ENCODE measurements at places on chromosomes 1 and 21.

GRCh38 chr1:23187637-23188036, 19.0 kb upstream of the LUZP1 start:
- DNase-seq, result no peak

GRCh38 chr1:24639881-24640280, 3.2 kb upstream of the SRRM1 start:
- no peak for DNase-seq

- DNase-seq, result no peak
These were observed 130.0 kb upstream of the ZNF648 start for GRCh38 chr1:182191381-182192115.

DNA sequence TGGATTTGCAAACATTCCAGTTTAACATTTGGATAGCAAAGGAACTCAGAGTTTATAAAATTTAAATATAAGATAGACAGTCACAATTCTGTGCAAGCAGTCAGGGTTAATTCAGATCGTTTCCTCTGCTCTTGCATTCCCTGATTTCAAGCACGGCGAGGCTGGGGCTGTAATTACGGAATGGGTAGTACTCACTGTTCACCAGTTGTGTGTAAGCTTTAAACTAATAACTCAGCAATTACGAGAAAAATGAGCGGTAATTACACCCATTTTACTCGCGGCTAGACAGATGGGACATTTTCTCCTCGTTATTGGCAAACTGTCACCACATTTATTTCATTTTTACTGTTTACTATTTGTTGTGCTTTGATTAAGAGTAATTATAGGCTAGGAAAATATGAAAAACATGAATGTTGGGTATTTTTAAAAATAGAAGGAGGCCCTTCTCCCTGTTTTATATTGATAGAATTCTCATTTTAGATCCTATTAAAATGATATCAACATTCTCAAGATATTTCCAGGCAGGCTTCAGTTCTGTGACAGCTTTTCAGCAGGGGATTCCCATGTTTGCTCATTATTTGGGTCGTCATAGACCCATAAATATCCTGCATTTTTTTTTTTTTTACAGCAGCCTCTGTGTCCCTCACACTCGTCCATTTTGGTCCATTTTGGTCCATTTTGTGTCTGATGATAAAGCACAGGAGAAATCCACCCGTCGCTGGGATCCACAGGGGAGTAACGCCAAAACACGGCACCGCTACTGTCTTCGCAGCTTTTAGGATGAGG, 208.3 kb downstream of the DSCAM start:
- DNase-seq, result no peak

DNA sequence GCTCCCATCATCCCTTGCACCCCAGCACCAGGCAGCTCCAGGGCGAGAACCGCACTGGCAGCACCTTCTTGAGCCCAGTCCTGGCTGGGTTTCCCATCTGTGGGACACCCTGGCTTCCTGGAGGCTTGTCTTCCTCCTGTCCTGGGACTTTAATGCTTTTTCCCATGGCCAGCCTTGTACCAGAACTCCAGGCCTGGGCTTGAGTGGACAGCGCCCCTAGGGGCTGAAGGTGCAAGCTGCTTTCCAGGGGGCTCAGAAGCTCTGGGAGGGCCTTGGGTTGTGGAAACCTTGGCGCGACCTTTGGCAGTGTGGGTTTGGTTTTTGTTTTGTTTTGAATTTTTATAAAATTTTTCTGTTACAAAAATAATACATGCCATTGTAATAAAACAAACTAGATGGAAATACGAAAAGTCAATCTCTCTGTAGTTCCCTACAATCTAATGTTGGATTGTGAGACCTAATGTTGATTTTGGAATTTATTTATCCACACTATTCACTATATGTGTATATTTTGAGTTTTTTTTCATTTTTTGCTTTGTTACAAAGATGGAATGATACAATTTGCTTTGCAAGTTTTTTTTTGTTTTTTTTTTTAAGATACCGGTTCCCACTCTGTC, 33.8 kb upstream of the RPL11 start:
- DNase-seq, result peak; percentile 26

DNA sequence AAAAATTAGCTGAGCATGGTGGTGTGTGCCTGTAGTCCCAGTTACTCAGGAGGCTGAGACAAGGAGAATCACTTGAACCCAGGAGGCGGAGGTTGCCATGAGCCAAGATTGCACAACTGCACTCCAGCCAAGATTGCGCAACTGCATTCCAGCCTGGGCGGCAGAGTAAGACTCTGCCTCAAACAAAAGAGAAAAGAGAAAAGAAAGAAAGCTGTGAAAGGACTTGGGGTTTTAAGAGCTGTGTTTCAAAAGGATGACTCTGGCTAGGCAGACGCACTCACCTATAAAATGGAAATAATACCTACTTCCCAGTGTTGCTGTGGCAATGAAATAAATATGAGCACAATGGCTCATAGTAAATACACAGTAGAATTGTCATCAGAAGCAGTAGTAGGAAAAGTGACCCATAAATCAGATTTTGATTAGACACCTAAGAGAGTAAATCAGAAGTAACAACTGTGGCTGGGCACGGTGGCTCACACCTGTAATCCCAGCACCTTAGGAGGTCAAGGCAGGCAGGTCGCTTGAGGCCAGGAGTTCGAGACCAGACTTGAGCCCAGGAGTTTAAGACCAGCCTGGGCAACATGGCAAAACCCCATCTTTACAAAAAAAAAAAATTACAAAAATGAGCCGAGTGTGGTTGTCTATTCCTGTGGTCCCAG, 45.9 kb upstream of the PUM1 start:
- no peak for DNase-seq

- DNase-seq, result no peak
These were observed 2.3 kb downstream of the MYOG start for GRCh38 chr1:203083463-203083921.

DNA sequence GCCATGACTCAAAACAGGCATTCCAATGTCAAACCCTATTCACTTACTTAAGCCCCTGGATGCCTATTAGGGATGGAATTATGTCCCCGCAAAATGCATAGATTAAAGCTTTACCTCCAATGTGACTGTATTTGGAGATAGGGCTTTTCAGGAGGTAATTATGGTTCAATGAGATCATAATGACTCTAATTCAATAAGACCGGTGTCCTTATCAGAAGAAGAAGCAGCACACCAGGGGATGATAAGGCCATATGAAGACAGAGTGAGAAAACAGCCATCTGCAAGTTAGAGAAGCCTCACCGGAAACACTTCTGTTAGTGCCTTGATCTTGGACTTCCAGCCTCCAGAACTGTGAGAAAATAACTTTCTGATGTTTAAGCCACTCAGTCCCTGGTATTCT, 1131.8 kb upstream of the TMPRSS15 start:
- no peak for DNase-seq

All from stimulated activated CD8-positive, alpha-beta memory T cell treated with anti-CD3 and anti-CD28 coated beads, Interleukin-4, amount 100 ng/mL, for 24 hours (primary cell).